Osteoblast (primary cell): ENCODE measurements at places on chromosomes 11 and 22. TPM values are rescaled to one million over a fixed set of nuclear protein-coding genes. Genes with fewer than 3 reads are reported as not detected.

DNA sequence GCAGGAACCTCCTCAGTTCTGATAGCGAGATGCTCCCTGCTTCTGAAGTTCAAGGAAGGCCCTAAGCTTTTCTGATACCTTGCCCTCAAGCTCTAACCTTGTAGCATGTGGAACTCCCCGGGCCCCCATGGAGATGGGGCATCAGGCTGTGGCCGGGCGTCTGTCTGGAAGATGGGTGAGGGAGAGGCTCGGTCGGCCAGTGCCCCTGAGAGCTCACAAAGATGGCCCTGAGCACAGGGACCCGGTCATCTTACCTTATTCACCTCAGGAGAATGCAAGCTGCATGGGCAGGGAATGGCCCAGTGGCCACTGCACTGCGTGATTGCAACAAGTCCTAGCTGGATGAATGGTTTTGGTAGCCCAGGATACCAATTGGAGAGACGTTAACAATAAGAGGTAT, 830.3 kb downstream of the TBC1D22A start:
- DNase-seq, result no peak

MUC2 gene
- not detected in 2 replicates for total RNA-seq

GRCh38 chr22:25643232-25644000, 78.9 kb downstream of the GRK3 start:
- DNase-seq, result no peak

DNA sequence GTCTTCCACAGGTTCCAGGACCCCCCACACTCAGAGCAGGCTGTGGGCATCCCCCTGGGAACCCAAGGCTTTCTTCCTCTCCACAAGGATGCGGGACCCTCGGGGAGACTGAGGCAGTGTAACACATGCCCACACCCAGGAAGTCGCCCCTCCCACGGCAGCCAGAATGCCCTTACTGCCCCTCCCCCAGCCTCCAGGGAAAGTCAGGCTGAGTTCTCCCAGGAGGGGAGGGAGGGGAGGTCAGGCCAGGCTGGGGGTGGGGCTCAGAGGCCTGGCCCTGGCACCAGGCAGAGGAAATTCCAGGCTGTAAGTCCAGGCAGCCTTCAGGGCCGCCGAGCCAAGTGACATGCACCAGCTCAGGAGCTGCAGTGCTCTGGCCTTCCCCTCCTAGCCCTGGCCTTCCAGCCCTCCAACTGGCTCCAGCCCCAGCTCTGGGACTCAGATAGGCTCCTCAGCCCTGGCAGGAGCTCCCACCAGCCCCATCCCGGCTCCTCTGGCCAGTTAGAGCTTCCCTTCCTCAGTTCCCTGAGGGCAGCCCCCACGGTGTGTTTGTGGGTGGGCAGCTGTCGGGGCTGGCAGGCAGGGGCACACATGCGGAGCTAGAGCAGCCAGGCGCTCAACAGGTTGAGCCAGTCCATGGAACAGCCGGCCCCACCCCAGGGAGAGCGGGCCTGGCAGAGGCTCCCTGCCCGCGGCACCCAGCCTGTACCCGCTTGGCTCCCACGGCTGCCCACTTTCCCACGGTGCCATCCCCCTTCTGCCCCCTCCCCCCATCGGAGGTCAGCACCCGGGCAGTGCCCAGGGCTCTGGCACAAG, 3.6 kb downstream of the BCL9L start:
- DNase-seq, result peak; percentile 96

GRCh38 chr22:39427751-39428596, 28.4 kb downstream of the TAB1 start:
- peak; percentile 73 for DNase-seq

DNA sequence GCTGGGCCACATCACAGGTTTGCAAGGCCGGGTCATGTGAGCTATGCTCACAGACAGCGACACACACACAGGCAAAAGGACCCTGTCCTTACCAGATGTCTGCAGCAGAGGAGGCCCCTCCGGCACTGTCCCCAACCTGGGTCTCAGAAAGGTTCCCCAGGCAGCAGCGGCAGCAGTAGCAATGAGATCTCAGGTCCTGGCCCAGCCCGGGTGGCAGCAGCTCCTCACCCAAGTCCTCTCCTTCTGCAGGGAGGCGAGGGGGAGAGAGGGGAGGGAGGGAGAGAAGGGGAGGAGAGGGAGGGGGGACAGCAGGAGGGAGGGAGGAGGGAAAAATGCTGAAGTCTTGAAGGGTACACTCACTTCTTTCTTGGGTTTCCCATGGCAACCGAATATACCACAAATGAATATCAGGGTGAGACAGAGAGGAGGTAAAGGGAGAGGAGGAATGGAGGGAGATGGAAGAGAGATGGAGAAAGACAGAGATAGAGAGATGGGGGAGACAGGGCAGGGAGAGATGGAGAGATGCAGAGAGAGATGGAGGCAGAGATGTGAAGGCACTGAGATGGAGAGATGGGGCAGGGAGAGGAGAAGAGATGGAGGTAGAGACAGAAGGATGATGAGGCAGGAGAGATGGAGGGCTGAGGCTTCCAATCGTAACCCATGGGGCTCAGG, 9.5 kb downstream of the ELFN2 start:
- no peak for DNase-seq

DNA sequence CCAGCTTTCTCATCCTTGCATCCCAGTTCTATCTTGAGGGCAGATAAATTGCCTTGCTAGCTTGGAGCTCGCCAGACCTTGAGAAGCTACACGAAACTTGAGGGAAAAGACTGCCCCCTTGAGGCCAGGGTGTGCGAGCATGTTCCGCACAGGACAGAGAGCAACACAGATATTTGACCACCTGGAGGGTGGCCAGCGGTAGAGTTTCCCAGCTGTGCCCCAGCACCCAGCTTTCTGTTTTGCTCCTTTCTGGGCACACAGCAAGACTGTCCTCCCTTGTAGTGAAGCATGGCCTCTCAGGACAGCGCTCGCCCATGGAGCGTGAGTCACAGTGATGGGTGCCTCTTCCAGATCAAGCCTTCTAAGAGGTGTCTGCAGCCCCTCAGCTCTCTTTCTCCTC, 23.5 kb downstream of the SPATA19 start:
- no peak for DNase-seq

GRCh38 chr22:38485783-38486182, 17.9 kb downstream of the KDELR3 start:
- no peak for DNase-seq

DNA sequence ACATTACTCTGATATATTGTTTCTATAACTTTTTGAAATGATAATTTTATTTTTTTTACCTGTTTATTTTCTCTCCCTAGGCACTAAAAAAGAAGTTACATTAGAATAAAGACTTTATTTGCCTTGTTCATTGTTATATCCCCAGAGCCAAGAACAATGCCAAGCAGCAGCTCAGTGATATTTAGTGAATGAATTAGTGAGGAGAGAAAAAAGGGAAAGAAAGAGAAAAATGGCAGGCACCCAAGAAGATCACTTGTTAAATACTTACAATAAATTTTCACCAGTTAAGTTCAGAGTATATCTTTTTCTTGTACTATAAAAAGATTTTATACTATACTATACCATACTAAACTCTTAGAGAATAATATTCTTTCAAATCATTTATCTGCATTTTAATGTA, 13.3 kb upstream of the ANO5 start:
- no peak for DNase-seq

DNA sequence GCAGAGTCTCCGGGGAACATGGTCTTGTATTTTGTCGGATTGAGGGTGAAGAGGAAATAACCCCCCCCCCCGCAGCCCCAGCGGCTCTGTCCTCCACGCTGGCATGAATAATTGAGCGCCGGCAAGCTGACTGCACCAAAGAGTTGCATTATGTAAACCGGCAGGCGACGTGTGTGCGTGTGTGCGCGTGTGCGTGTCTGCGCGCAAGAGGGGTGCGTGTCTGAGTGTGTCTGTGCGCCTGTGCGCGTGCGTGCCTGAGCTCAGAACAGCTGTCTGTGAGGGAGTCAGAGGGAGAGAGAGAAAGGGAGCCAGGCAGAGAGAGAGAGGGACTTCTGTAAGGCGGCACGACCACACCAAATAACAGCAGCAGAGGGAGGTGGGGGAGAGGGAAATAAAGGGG, 94.4 kb downstream of the SCN3B start:
- DNase-seq, result peak; percentile 91

GRCh38 chr11:32433101-32433913, 2.0 kb downstream of the WT1 start:
- DNase-seq, result peak; percentile 79

DNA sequence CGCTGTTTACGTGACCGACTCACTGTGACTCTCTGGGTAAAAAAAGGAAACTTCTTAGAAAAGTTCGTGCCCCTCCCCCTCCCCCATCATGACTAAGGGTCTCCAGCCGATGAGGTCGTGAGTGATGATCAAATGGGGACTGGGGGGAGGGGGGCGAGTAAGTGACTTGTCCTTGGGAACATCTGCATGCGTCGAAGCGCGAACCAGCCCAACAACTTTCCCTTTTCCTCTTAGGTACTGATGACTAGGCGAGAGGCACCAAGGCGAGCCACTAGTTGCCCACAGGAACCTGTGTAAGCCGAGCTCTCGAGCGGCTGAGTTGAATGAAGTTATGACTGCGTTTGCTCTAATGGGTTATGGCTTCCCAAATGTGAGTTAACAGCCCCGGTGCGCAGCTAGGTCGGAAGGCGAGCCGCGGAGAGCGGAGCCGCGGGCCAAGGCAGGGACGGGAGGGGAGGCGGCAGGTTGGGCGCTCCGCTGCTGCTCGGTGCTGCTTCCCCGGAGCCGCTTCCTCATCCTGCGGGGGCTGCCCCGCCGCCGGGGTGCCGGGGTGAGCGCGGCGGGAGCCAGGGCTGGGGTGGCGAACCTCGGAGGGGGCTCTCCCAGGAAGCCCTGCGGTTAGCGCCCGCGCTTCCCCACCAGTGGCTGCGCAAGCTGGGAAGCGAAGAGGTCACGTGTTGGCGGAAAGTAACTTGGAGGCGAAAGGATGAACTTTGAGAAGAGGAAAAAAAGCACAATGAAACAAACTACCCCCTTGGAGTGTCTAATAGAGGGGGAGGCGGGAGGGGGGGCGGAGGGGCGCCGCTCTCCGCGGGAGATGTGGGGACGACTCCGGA, 22.1 kb upstream of the BDNF start:
- DNase-seq, result peak; percentile 89

- DNase-seq, result peak; percentile 99
These were observed 20.3 kb upstream of the WNT7B start for GRCh38 chr22:45997077-45997776.

GSTT2 gene
- 0.59 and 1.1 TPM in 2 replicates for total RNA-seq

- DNase-seq, result no peak
These were observed 35.8 kb downstream of the GRAMD4 start for GRCh38 chr22:46655861-46656608.

DNA sequence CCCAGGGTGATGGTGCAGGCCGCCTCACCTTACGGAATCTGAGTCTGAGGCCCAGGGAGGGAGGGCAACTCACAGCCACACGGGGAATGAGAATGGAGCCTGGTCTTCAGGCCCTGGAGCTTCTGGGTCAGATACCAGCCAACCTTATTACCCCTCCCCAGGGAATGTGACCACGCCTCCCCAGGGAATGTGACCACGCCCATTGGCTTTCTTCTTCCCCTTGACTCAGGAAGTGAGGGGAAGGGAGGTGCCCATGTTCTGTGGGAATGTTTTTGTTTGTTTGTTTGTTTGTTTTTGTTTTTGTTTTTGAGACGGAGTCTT, 57.5 kb upstream of the RBFOX2 start:
- no peak for DNase-seq

SHANK2 gene
- 2.5 and 3.5 TPM in 2 replicates for total RNA-seq

- no peak for DNase-seq
These were observed 197.1 kb downstream of the HIPK3 start for GRCh38 chr11:33454264-33454663.

DNA sequence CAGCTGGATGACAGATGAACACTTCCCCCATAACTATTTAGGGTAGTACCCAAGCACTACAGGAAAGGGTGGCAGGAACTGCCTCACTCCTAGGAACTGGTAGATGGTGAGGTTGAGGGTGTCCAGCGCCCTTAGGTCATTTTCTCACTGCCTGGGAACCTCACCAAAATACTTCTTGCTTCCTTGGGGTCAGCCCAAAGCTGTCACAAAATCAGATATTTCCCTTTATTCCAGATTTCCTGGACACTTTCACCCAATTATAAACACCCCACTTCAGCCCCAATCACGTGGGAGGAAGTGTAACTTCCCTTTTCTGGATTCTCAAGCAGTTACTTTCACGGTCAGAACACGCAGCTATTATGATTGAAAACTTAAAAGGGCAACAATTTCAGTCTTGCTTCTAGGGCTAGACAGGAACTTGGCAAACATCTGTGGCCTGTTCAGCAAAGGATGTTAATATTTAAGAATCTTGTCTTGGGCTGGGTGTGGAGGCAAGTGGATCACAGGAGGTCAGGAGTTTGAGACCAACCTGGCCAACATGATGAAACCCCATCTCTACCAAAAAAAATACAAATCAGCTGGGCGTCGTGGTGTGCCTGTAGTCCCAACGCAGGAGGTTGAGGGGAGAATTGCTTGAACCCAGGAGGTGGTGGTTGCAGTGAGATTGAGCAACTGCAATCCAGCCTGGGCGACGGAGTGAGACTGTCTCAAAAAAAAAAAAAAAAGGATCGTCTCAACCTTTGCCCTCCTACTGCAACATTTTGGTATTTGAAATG, 4.0 kb downstream of the FTH1 start:
- DNase-seq, result no peak

DNA sequence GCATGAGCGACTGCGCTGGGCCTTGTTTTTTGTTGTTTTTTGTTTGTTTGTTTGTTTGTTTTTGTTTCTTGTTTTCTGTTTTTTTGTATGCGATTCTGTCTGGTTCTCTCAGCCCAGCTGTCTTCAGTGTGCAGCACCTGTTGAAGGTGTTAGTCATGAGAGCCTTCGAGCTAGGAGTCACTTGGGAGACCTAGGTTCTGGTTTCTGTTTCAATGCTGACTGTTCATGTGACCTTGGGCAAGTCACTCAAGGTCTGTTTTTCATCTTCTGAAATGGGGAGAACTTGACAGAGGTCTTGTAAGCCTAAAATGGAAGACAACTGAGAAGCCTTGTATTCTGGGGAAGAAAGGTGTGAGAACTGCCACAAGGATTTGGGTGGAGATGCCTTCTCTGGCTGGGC, 1.8 kb downstream of the DCPS start:
- DNase-seq, result no peak

OR4D5 gene
- total RNA-seq, result not detected in 2 replicates

DNA sequence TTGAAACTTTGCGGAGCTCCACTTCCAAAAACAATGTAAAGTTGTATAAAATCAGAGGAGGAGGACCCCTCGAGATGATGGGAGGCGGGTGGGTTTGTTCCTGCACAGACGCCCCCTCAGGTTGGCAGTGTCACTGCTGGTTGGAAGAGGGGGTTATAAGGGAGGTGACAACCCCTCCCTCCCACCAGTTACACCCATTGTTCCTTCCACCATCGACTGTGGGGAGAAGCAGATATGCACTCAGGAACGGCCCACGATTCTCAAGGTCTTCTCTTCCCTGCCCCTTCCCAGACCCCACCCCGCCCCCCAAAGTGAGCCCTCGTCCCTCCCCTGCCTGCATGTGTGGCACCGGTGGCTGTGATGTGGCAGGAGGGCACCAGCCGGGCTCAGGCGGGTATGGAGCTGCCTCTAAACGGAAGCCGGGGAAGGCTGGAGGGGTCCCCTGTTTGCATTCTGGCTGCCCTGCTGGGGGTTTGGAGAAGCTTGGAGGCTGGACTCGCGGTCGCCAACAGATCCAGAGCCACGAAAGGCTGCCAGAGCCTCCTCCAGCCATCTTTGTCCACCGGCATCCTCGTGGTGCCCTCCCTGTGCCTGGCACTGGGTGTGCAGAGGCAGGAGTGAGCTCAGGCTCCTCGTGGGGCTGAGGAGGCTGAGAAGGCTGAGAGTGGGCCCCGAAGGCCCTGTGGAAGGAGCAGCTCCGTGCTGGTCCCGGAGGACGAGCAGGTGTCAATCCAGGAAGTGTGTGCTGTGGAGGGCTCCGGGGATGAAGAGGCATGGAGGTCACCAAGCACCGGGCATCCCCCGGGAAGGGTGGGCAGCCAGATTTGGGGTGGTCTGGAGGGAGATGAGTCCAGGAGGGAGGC, 778 bp downstream of the KDELR3 start:
- peak; percentile 93 for DNase-seq

GRCh38 chr22:43131773-43132501, 11.3 kb downstream of the MCAT start:
- peak; percentile 55 for DNase-seq

CBLIF gene
- not detected in 2 replicates for total RNA-seq
